Renal cortex interstitium (tissue), 15 donors: ENCODE measurements at places on chromosomes 3 and 15. TPM values are rescaled to one million over a fixed set of nuclear protein-coding genes. Genes with fewer than 3 reads are reported as not detected.

GRCh38 chr3:150757768-150758167 lies 5.2 kb downstream of the SIAH2 start:
- DNase-seq = no peak

DNA sequence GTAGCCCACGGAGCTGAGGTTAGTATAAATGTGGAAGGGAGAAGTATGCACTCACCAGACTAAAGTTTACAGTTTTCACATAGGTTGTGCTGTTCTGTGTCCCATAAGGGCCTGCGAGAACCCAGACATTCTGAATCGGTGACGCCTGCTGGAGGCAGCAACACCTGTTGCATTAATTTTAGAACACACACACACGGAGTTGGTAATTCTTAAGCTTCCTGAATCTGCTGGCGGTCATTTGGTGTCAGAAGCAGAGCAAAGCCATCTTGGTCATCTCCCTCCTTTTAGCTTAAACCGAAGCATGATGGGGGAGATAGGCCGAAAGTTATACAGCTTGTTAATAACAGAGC lies 41.1 kb upstream of the AP3B2 start:
- DNase-seq = peak; percentile 9

DNA sequence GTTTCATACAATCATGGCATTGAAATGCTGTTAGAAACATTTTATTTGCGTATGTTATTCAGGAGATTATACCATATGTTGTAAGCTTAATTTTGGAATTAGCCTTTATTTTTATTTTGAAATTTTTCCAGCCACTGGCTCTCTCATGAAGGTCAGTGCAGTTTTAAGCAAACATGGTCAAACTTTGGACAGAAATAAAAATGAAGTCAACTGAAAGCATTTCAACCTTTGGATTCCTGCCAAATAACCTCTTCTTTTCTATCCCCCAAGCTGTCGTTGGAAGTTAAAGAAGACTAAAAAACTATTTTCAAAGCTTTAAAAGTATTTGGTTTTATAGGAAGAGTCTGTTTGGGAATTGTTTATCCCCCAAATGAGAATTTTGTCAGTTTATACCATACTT lies 846.6 kb downstream of the MCTP2 start:
- DNase-seq = no peak

- DNase-seq = no peak
These were observed 1.5 kb downstream of the WHAMM start for GRCh38 chr15:82810890-82811426.

The EXD1 gene
- not detected for polyA plus RNA-seq

The GATM gene
- polyA plus RNA-seq = 255 TPM

The TM4SF4 gene
- polyA plus RNA-seq = 3.2 TPM

The CPEB1 gene
- 2.2 TPM for polyA plus RNA-seq
